DMS53 (cell line): ENCODE measurements at places on chromosomes 12 and 14.

DNA sequence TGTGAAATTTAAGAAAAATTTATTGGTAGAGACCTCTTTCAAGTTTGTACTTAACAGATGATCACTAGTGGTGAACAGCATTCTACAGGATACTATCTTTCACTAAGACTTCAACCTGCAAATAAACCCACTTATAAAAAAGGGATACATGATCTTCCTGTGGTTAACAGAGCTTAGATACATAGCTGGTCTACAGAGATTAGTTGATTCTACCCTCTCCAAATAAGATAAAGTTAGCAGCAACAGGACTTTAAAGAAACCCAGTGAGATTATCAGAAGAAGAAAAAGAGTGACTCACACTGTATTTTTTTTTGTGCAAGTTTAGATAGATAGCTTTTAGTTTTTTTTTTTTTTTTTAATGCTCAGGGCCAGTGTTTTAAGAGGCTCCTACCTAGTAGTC, 34.5 kb downstream of the USP44 start:
- DNase-seq = no peak

DNA sequence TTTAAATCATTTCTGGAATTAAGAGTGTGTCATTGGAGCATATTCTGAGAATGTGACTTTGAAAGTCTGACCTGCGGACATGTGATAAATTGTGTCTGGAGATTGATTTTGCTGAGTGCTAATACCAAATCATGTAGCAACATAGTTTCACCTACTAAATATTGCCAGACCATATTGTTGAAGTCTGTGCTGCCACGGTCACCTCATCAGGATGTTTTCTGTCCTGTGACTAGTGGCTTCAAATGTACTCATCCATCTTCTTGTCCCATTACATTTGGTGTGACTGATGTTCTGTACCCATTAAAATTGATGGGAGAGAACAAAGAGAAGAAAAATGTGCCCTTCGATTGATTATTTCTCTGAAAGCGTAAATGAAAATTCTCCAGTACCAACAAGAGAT, 265.3 kb downstream of the PDZRN4 start:
- DNase-seq = no peak

- DNase-seq = no peak
Measured at GRCh38 chr14:87899228-87899627, 93.8 kb downstream of the GALC start.

DNA sequence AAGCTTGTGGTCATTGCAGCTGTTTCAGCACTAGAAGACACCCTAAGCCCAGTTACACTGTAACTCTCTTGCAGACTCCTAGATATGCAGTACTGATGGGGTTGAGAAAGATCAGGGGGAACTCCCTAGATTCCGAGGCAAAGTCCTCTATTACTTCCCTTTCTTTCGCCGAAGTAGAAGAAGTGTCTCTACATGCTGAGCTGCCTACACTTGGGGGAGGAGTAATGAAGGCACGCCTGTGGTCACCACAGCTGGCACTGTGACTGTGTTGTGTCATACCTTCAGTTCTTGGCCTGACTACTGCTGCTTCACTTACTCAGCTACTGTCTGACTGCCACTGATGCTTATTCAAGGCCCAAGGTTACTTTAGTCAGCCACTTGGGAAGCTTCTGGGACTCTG, 35.1 kb upstream of the RPL10L start:
- no peak for DNase-seq

DNA sequence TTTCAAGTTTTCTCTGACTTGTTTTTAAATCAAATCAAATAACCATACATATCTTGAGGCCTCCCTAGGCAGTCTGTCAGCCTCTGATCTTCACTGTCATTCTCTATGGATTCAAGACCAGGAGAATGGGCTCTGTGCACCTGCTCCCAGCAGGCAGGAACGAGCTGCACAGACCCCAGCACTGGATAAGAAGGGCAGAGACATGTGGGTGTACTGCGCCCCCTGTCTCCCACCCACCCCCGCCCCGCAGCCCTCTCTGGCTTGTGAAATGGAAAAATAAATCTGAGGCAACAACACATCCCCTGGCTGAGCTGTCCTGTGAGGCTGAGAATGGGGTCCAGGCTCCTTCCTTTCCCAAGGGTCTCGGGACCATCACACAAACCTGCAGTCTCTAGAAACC, 26.3 kb downstream of the CLMN start:
- peak; percentile 20 for DNase-seq

DNA sequence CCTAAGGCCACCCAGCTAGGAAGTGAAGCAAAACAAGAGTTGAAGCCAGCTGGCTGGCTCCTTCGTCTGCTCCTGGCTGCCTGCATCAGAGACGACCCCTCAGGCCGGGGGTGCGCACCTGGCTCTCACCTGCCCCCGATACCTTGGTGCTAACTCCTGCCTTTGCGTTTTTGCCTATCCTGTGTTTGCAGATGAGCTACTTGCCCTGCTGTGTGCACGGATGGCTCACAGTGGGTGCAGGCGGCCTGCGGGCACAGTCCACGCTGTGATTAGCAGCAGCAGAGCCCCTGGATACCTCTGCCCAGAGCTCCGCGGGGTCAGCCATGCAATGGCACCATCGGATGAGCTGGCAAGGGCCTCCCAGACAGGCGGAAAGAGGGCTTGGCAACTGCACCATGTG, 31.2 kb upstream of the FZD10 start:
- DNase-seq = no peak

- DNase-seq = peak; percentile 68
Measured at GRCh38 chr12:68154779-68155178, 4.8 kb downstream of the IFNG start.

- no peak for DNase-seq
Measured at GRCh38 chr14:49418789-49419188, 167.4 kb downstream of the RPS29 start.

DNA sequence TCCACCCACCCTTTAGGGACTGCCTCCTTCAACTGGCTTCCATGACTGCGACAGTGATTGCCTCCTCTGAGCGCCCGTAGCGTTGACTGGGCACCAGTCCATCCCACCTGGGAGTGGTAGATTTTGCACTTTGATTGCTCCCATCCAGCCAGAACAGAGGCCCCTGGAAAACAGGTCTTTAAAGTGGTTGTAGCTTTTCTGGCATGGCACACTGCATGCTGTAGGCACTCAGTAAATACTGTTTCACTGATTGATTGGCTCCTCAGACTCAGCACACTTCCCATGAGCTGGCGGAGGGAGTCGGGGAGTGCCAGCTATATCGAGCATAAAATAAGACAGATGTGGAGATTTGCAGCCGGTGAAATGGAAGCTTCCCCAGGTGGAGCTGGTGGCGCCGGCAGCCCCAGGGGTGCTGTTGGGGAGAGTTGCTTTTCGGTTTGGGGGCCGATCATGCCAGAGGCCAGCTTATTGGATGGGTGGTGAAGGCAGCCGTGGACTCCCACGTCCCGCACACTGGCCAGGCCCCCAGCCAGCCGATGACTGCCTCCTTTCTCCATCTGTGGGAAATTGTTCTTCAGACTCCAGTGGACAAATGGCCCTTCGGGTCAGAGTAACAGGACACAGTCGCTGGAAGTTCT, 200.2 kb downstream of the TSPAN9 start:
- DNase-seq = no peak

DNA sequence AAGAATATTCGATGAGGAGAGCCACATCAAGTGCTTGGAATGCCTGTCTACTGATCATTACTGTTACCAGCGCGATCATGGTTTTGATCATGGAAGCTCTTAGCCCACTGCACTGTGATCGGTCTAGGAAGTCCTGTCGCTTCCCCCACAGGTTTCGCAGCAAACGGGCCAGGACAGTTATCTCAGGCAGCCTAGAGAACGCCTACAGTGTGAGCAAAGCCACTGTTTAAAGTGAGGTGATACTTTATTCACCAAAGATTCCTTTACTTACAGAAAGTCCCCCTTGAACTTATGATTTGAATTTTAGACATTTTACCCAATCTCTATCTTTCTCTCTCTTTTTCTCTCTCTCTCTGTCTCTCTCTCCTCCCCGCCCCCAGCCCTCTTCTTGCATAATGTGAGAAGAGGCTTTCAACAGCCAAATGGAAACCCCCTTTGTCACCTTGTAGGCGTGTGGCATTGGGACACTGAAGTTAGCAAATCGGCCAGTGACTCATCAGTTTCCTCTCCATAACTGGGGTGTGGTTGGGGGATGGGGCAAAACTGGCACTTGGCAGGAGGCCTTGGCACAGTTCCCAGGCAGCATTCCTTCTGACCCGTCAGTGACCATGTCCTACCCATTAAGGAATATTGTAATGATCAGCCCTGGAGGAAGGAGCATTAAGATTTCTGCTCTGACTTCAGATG, 214.8 kb downstream of the CHST11 start:
- DNase-seq = peak; percentile 84

DNA sequence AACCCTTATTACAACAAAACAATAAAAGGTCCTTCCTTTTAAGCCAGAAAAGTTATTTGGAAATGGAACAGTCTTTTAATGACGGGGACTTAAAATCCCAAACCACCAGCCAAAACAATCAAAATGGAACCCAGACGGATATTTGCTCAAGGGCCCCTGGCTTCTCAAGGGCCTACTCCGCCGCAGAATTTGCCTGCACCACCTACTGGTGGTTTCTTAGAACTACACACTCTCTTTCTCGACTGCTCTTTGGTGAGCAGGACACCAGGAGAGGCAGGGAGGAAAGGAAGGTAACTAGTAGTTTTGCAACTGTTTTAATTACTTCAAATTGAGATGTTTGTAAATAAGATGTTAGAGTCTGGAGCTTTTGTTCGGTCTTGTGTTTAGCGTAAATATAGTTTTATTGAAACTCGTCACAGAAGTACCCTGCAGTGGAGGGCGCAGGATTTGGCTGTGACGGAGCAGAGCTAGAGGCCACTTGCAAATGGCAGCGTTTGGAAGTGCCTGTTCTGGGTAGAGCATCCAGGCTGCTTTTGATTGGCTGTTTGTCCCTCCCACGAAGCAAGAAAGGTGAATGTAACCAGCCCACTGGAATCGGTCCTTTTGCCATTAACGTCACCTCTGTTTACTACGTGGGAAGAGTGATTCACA, 238.5 kb downstream of the CACNA1C start:
- DNase-seq = peak; percentile 79

- no peak for DNase-seq
Measured at GRCh38 chr14:100862277-100862676, 36.4 kb downstream of the MEG3 start.

DNA sequence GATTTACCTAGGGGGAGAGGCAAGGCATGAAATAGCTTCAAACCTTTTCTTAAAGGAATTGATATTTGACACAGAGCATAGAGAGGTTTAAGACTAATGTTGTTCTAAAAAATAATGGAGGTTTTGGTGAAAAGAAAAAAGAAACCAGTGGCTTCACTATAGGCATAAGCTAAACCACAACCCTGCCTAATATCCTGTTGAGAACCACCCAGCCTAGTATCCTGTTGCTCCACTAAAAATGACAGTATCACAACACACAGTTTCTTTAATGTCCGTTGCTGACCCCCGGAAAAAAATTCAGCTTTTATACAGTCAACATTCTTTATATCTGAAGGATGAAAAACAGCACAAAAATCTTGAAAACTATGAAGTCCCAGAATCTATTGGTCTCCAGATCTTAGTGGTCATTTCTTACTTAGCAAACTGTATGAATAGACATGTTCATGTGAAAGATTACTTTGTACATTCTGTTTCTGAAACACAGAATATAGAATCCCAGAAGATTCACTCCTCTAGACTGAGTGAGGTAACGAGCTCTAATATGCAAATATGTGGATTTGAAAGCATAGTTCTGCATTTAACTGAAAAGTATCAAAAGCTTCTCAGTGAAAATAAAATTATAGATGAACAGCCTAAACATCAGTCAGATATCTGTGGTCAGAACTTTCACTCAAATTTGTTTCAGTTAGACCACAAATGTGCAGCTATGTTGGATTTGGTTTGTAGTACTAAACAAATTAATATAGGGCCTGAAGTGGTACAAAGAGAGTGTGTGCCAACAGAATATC, 40.5 kb downstream of the GALC start:
- DNase-seq = no peak

DNA sequence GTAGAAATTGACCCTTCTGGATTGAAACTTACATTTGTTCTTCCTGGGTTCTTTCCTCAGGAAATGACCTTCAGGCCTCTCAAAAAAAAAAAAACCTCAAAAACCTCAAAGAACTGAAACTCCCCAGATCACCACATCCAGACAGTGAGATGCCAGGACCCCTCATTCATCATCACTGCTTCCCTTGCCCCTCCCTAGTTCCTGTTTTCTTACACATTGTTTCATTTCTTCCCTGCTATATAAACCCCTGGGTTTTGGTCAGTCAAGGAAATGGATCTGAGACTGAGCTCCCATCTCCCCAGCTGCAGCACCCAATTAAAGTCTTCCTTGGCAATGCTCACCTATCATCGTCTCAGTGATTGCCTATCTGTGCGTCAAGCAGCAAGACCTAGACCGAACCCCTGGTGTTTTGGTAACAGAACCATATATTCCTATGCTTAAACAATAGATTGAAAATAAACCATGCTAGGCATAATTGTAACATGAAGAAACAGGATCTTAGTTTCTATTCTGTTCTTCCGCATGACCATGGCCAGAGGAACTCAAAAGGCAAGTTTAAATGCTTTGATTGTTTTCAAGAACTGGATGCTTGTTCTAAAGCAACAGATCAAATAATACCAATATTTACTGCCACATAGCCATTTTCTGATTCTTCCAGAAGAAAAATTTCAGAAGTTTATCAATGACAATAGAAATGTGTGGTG, 108.0 kb upstream of the MAX start:
- DNase-seq = no peak

GRCh38 chr14:94079891-94080620, 946 bp downstream of the DDX24 start:
- peak; percentile 26 for DNase-seq

DNA sequence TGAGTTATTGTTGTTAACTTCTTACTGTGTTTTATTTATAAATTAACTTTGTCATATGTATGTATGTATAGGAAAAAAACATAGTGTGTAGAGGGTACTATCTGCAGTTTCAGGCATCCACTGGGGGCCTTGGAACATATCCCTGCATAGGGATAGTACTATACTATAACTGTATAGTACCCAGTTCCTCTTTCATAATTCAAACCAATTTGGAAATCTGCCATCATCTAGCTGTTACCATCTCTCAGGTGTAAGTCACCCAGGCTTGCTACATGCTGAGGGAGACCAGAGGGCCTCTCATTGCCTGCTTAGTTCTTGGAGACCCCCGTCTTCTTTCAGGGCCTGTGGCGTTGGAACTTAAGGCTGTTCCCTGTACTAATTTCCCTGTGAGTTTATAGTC, 12.9 kb upstream of the DCD start:
- no peak for DNase-seq

GRCh38 chr12:70456953-70457352, 90.9 kb downstream of the KCNMB4 start:
- no peak for DNase-seq

DNA sequence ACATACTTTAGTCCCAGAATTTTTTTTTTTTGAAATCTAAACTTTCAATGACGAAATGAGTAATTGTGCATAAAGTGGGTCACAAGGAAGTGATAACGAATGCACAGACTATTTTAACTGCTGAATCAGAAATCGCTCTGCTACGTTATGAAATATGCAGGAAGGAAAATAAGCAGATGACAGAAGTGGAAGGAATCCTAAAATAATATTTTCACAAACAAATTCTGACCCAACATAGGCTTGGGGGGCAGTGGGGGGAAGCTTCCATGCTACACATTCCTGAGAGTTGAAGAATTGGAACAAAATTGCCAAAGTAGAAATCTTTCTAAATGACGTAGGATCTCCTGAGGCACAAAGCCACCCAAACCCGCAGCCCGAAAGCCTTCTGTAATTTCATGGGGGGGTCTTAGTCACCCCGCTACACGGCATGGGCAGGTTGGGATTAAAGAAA, 89.6 kb downstream of the ARF6 start:
- no peak for DNase-seq
